Breast epithelium (tissue), 4 donors: ENCODE measurements at places on chromosomes 7 and 10.
A peak's percentile ranks its signal among the peaks of the same experiment; 100 is the strongest.

- no peak overlapping the region for H3K27ac ChIP-seq
- no peak overlapping the region for H3K4me3 ChIP-seq
- H3K4me1 ChIP-seq, result no peaks in the 10 kb centered on the region
Observed at GRCh38 chr10:112524641-112525040, 77.6 kb downstream of the VTI1A start.

DNA sequence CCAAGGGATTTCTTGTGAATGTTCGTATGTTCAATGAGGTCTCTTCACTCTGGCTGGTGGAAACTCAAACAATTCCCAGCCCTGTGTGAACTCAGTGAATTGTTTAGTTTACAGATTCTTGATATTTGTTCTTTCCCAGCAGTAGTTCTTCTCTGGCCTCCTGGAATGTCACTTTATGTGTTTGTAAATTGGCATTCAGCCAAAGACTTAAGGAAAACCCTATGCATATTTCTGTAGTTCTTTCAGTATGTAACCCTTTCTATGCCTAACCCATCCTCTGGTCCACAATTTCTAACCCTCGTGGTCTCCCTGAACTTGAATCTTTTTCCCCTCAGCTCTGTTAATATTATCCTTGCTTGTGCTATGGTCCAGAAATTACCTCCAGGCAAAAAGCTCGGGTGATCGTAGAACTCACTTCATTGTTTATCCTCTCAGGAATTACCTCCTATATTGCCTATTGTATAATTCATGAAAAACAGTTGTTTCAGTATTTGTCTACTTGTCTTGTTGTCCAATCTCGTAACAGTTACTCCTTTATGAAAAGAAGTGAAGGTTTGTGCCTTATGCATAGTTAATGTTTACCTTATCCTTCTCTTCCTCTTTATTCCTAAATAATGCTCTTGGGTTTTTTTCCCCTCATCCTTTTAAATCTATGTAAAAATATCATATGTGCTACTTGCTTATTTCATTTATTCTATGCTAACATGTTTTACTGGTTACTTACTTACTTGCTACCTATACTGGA, 23.7 kb upstream of the AGR3 start:
- no peaks in the 10 kb centered on the region for H3K36me3 ChIP-seq
- no peak overlapping the region for H3K4me3 ChIP-seq
- H3K4me1 ChIP-seq, result no peaks in the 10 kb centered on the region
- peak overlapping the region; percentile 8 for H3K27ac ChIP-seq
- H3K27me3 ChIP-seq, result no peaks in the 10 kb centered on the region
- no peak for DNase-seq

GRCh38 chr7:98189559-98189958, 21.7 kb upstream of the BHLHA15 start:
- no peak overlapping the region for H3K4me3 ChIP-seq
- no peaks in the 10 kb centered on the region for H3K4me1 ChIP-seq
- H3K27ac ChIP-seq, result no peak overlapping the region

- no peaks in the 10 kb centered on the region for H3K27me3 ChIP-seq
- no peak overlapping the region for H3K4me3 ChIP-seq
- H3K27ac ChIP-seq, result no peak overlapping the region
- H3K4me1 ChIP-seq, result no peaks in the 10 kb centered on the region
- H3K36me3 ChIP-seq, result no peaks in the 10 kb centered on the region
Observed at GRCh38 chr7:146002431-146003078, 114.0 kb upstream of the CNTNAP2 start.

DNA sequence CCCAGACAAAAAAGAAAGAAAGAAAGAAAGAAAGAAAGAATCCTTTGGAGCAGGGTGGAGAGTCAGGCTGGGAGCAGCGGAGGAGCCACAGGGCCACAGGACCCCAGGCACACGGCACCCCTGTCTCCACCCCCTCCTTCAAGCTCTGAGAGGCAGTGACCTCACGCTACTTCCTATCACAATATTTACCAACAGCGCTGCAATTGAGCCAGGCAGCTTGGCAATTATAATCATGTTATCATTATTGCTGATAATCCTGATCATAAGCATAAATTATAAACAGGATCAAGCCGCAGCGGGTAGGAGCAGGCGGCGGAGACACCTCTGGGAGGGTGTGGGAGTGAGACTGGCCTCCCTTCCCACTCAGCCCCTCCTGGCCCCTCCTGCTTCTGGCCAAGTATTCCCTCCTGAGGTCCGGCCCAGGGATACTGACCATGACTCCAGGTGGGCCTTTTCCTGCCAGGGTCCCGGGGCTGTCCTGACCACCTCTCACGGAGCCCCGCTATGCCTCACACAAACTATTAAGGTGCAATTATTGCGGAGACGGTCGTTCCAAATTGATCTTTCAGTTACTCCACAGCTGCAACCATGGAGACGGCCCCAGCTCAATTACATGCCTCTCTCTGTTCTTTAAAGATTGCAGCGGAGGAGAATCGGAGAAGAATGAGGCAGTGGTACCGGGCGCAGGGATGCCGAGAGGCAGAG, 10.0 kb upstream of the GTF2IRD1 start:
- H3K4me1 ChIP-seq, result no peaks in the 10 kb centered on the region
- no peaks in the 10 kb centered on the region for H3K36me3 ChIP-seq
- no peak overlapping the region for H3K4me3 ChIP-seq
- H3K27me3 ChIP-seq, result no peaks in the 10 kb centered on the region
- H3K27ac ChIP-seq, result no peak overlapping the region
- DNase-seq, result no peak

DNA sequence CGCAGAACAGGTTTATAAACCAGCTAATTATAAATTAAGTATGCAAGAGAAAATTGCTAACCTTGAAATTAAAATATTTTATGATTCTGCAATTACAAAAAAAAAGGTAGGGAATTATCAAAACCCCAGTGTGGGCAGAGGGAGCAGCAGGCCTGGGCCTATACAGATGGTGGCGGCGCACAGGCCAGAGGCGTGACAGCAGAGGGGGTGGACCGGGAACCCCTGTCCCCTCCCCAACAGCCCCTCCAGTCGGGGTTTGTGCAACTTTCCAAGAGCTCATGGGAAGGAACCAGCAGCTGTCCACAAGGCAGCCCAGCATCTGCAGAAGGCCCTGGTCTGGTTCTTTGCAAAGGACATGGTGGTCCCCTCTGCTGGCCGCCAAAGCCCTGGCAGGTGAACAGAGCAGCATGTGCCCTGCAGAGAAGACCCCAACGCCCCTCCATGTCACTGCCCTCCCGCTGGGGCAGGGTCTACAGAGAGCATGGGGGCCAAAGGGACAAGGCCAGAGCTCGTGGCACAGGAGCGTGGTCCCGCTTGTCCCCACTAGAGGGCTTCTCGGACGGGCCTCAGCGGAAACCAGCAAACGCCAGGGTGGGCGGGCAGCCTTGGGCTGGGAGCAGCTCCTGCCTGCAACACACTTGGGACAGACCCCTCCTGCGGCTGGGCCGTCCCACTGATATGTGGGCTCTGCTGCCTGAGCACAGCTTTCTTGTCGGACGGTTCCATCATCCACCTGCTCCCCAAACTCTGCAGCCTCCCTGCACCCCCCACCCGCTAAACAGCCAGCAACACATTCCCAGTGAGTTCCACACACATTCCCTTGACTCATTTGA, 75.1 kb downstream of the EBF3 start:
- H3K27me3 ChIP-seq, result no peaks in the 10 kb centered on the region
- H3K4me3 ChIP-seq, result no peak overlapping the region
- no peak for DNase-seq
- H3K36me3 ChIP-seq, result no peaks in the 10 kb centered on the region
